ENCODE measurements at places on chromosomes 6 and 20. TPM values are rescaled to one million over a fixed set of nuclear protein-coding genes. Genes with fewer than 3 reads are reported as not detected.
A peak's percentile ranks its signal among the peaks of the same experiment; 100 is the strongest.

SLC22A7 gene
- total RNA-seq = not detected

SYNE1 gene
- total RNA-seq = 459 TPM

HLA-DPA1 gene
- 56.8 TPM for total RNA-seq

NKX2-4 gene
- total RNA-seq = 0.11 TPM

TSBP1 gene
- total RNA-seq = not detected

LRRC1 gene
- total RNA-seq = 52.4 TPM

CDYL gene
- total RNA-seq = 61.4 TPM

SPTLC3 gene
- total RNA-seq = 33.8 TPM

GRCh38 chr20:3068075-3068474, 3.3 kb upstream of the OXT start:
- peaks cover 9% of the 10 kb centered on the region for H3K4me1 ChIP-seq
- no peaks in the 10 kb centered on the region for H3K36me3 ChIP-seq
- no peak overlapping the region for H3K4me3 ChIP-seq

- H3K27me3 ChIP-seq = no peaks in the 10 kb centered on the region
- H3K36me3 ChIP-seq = no peaks in the 10 kb centered on the region
- no peak overlapping the region for H3K27ac ChIP-seq
- H3K4me1 ChIP-seq = no peaks in the 10 kb centered on the region
- no peak for DNase-seq
These were observed 249.8 kb upstream of the ID4 start for GRCh38 chr6:19587238-19587942.

DNA sequence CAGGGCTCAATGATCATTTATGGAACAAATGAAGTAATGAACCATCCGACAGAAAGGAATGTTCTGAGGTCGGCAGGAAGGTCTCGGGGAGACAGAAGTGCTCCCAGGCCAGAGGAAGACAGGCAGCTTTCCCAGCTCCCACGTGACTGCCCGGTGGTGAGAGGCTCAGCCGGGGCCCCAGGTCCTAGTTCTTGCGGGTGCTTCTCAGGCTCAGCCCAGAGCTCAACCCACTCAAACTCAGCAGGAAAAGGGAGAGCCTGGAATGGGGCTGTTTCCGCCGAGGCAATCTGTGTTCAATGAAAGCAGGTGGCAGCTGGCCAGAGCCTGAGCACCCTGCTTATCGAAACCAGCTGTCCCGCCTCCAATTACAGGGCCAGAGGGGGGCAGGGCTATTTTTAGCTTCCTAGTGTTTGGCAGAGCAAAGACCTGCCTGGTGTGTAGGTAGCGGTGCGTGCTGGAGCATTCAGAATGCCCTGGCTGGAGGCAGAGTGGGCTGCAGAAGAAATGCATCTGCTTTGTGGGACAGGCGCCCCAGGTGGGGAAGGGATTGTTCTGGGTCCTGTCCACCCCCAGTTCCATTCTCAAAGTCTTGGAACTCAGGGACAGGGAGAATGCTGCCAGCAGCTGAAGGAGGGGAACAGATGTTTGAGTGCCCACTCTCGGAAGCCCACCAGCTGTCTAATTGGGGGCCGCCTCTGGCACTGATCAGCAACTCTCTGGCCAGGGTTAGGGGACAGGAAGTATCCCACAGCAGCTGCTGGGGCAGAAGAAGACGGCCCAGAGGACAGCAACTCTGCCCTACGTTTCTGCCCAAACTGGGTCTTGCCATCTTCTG, 145.1 kb downstream of the PREX1 start:
- peak overlapping the region; percentile 81 for H3K27ac ChIP-seq
- peak; percentile 99 for DNase-seq
- H3K36me3 ChIP-seq = peaks cover 2% of the 10 kb centered on the region
- H3K27me3 ChIP-seq = no peaks in the 10 kb centered on the region
- H3K4me3 ChIP-seq = no peak overlapping the region

GRCh38 chr20:62570897-62571668, 71.2 kb upstream of the SLCO4A1 start:
- DNase-seq = no peak
- H3K36me3 ChIP-seq = no peaks in the 10 kb centered on the region
- H3K27me3 ChIP-seq = no peaks in the 10 kb centered on the region
- H3K27ac ChIP-seq = no peak overlapping the region
- no peak overlapping the region for H3K4me3 ChIP-seq

DNA sequence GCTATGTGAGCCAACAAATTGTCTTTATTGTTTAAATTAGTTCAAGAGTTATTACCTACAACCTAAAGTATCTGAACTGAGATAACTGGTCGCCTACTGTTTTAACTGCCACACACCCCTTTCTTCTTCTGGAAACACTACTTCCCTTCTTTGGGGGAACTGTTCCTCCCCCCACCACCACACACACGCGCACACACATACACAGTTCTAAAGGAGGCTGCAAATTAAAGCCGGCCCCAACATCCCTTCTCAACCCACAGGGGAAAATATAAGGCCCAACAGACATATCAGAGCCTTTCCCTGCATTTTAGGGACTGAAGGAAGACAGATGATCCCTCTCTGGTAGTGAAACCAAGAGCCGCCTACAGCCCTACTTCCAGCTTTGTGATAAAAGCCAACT, 348.0 kb upstream of the JARID2 start:
- no peaks in the 10 kb centered on the region for H3K4me1 ChIP-seq
- H3K27me3 ChIP-seq = no peaks in the 10 kb centered on the region
- no peak overlapping the region for H3K27ac ChIP-seq
- H3K36me3 ChIP-seq = no peaks in the 10 kb centered on the region
- no peak overlapping the region for H3K4me3 ChIP-seq

GRCh38 chr20:52787216-52787615, 184.9 kb upstream of the TSHZ2 start:
- DNase-seq = no peak
- no peaks in the 10 kb centered on the region for H3K4me1 ChIP-seq
- H3K36me3 ChIP-seq = no peaks in the 10 kb centered on the region
- no peaks in the 10 kb centered on the region for H3K27me3 ChIP-seq
- H3K4me3 ChIP-seq = no peak overlapping the region

DNA sequence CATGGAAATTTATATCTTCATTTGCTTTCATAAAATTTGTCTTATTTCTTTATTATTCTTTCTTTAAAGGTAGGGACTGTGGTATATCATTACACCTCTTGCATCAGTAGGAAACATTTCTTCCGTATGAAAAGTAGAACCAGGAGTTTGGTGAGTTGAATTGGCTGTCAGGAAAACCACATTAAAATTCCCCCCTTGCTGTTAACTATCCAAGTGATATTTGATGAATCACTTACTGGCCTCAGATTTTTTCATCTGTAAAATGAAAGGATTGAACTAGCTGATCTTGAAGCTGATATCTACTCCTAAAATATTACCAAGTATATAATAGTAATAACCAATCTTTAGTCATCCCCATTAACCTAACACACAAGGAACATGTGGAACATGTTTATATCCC, 460.9 kb downstream of the GJA1 start:
- no peaks in the 10 kb centered on the region for H3K36me3 ChIP-seq
- H3K27ac ChIP-seq = peak overlapping the region; percentile 86
- no peaks in the 10 kb centered on the region for H3K4me1 ChIP-seq
- DNase-seq = no peak
- no peaks in the 10 kb centered on the region for H3K27me3 ChIP-seq

- no peaks in the 10 kb centered on the region for H3K36me3 ChIP-seq
- no peaks in the 10 kb centered on the region for H3K4me1 ChIP-seq
- no peak overlapping the region for H3K27ac ChIP-seq
- H3K27me3 ChIP-seq = no peaks in the 10 kb centered on the region
- no peak for DNase-seq
- H3K4me3 ChIP-seq = no peak overlapping the region
These were observed 94.4 kb upstream of the TNFAIP3 start for GRCh38 chr6:137772541-137773250.

GRCh38 chr6:25312034-25312620, 33.0 kb downstream of the CARMIL1 start:
- H3K36me3 ChIP-seq = no peaks in the 10 kb centered on the region
- H3K4me1 ChIP-seq = peaks cover 24% of the 10 kb centered on the region
- no peaks in the 10 kb centered on the region for H3K27me3 ChIP-seq
- no peak overlapping the region for H3K27ac ChIP-seq

DNA sequence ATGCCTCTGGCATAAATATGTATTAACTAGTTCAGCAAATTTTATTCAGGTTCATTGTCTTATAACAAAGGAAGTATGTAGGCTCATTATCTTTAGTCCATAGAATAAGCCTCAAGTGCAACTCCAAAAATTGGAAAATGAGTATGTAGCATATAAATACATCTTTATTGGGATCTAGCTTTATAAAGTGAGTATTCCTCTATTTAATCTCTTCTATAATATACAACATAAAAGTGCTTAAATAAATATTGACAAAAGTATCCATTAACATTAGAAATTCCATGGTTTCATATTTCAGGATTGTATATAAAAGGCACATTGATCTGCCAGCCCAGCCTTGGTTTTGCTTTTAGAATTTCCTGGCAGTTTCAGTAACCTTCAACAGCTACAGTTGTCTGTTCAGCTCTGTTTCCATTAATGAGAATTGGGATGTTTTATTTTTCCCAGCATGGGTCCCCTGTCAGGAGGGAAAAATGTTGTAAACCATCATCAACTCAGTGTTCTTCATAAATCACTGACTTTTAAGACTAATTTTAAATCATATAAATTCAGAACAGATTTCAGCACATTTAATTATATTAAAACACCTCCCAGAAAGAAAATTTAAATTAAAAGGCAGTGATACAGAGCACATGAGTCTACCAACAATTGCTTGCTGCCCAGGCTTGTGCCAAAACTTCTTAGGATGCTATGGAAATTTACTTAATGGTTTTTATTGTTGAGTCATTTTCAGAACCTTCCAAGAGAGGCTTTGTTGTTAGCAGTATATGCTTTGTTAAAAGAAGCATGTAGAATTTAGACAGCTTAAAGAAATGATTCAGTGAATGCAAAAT, 119.7 kb downstream of the ADGRG6 start:
- H3K27me3 ChIP-seq = no peaks in the 10 kb centered on the region
- no peak overlapping the region for H3K4me3 ChIP-seq

DNA sequence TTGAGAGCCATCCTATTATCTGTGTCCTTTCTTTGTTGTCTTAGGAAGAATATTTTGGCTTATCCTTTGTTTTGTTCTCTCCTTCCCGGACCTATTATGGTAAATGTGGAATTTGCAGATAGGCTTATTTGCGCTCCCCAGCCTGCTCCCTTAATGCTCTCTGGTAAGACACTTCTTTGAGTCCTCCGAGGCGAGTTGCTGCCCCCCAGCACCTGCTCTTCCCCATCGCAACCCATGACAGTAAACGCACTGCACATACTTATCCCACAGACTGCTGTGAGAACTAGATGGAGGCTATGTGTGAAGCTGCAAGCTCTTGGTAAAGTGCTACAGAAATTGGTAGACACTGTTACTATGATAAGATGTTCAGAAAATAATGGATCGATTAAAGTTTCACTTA, 47.0 kb upstream of the ESR1 start:
- no peak for DNase-seq
- H3K27me3 ChIP-seq = no peaks in the 10 kb centered on the region
- peaks cover 7% of the 10 kb centered on the region for H3K4me1 ChIP-seq
- no peak overlapping the region for H3K27ac ChIP-seq
- H3K4me3 ChIP-seq = no peak overlapping the region
- H3K36me3 ChIP-seq = no peaks in the 10 kb centered on the region

- no peak for DNase-seq
- H3K4me1 ChIP-seq = peaks cover 25% of the 10 kb centered on the region
These were observed 124.0 kb downstream of the JARID2 start for GRCh38 chr6:15369838-15370237.

GRCh38 chr6:30903236-30903635, 4.8 kb upstream of the GTF2H4 start:
- H3K36me3 ChIP-seq = peaks cover 17% of the 10 kb centered on the region
- H3K27ac ChIP-seq = no peak overlapping the region
- no peak overlapping the region for H3K4me3 ChIP-seq
- DNase-seq = no peak
- no peaks in the 10 kb centered on the region for H3K27me3 ChIP-seq

- peaks cover 29% of the 10 kb centered on the region for H3K36me3 ChIP-seq
- peak within 1 kb of the TSS; percentile 72 for H3K4me3 ChIP-seq
- no peaks in the 10 kb centered on the region for H3K27me3 ChIP-seq
- peak within 1 kb of the TSS; percentile 83 for H3K27ac ChIP-seq
- DNase-seq = peak; percentile 98
These were observed at the start of gene FLOT1 for GRCh38 chr6:30742316-30743098. Gene FLOT1, minus strand, starts transcription at chr6:30742687. Its CDS starts 498 bp downstream, at chr6:30742189.

DNA sequence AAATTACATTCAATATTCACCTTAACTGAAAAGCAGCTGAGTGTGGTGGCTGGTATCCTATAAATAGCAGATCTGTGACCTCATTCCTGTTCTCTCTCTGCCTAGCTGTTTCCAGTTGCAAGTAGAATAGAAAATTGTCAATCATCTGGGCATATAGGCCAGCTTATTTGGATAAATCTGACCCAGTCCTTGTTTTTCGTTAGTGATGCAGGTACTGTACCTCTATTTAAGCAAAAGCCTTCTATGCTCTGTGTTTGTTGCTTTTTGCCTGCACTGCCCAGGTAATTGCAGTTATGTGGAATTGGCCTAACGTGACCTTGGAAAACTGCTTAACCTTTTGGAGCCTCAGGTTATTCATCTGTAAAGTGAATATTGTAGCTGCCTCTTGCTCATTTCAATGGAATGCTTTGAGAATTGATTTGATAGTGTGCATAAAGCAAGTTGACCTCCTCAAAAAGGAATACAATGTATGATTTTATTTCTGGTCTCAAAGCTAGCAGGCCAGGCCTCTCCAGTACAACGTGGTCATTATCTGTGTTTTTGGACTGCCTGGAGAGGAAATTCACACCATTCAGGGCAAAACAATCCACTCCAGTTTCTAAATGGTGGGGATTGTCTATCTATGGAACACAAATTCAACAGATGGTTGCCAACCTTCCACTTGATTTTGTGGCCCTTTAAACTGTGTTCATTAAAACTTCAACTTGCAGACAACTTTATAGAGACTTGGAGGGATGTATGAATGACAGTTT, 508.7 kb upstream of the CITED2 start:
- peaks cover 35% of the 10 kb centered on the region for H3K4me1 ChIP-seq
- DNase-seq = no peak

DNA sequence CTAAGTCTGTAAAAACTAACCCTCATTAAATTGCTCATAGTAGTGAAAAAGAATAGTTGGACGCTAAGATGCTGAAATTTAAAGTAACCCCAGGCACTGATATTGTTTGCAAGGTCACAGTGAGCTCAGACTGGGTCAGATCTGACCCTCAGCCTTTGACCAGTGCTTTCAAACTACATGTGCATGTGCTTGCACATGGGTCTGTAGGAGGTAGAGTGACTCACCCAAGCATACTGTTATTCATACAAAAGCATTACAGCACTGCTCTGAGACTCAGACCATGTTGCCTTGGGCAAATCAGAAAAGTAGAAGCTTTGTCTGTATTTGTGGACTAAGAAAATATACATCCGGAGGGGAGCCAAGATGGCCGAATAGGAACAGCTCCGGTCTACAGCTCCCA, 326.4 kb upstream of the MARCKS start:
- no peaks in the 10 kb centered on the region for H3K4me1 ChIP-seq
- H3K4me3 ChIP-seq = no peak overlapping the region
- H3K27ac ChIP-seq = no peak overlapping the region
- no peak for DNase-seq
- H3K36me3 ChIP-seq = no peaks in the 10 kb centered on the region
- no peaks in the 10 kb centered on the region for H3K27me3 ChIP-seq

- no peaks in the 10 kb centered on the region for H3K36me3 ChIP-seq
- no peak for DNase-seq
- H3K27ac ChIP-seq = no peak overlapping the region
- H3K4me3 ChIP-seq = no peak overlapping the region
- H3K27me3 ChIP-seq = no peaks in the 10 kb centered on the region
- H3K4me1 ChIP-seq = no peaks in the 10 kb centered on the region
These were observed 100.9 kb downstream of the TFAP2C start for GRCh38 chr20:56730003-56730402.

GRCh38 chr6:33993091-33993490, 152.8 kb downstream of the GRM4 start:
- no peak overlapping the region for H3K4me3 ChIP-seq
- H3K36me3 ChIP-seq = no peaks in the 10 kb centered on the region
- H3K4me1 ChIP-seq = no peaks in the 10 kb centered on the region
- H3K27me3 ChIP-seq = no peaks in the 10 kb centered on the region
- no peak overlapping the region for H3K27ac ChIP-seq

- H3K4me1 ChIP-seq = no peaks in the 10 kb centered on the region
- no peaks in the 10 kb centered on the region for H3K27me3 ChIP-seq
These were observed 312.3 kb downstream of the PRL start for GRCh38 chr6:21984561-21984960.
